ENCODE measurements at places on chromosomes 5 and 9.

GRCh38 chr5:54215233-54215736, 95.1 kb downstream of the ARL15 start:
- no peak for DNase-seq

DNA sequence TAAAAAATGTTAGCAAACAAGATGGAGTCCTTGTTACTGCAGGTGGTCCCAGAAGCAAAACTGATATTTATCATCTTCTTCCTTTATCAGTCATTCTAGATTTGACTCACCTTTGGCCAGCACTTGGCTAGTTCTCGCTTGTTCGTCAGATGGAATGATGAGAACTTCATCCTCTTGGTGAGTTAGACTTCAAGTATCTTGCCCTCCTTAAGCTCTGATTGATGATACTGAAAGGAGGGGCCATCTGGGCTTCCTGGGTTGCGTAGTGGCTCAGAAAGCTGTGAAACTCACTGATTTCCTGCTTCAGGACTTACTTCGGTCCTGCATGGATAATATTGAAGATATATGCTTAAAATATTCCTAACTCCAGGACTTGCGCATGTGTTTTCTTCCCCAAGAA, 1248.2 kb upstream of the CDH9 start:
- DNase-seq = no peak

- DNase-seq = no peak
Observed at GRCh38 chr9:114266969-114267368, 55.9 kb upstream of the ORM1 start.

DNA sequence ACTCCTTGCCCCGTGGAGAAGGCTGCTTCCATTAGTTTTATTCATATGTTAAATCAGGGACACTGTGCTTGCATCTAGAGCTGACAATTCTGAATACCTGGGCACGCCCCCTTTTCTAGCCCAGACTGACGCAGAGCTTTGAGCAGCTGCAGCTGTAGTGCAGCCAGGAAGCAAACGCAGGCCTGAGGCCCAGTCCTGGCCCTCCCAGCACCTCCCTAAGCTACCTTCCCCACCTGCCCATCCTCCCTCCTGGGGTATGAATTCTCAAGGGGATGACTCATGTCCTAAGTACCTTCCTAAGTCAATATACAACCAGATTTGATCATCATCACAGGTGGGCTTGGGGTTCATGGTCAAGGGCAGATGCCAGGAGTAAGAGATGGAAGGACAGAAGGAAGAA, 3.5 kb downstream of the PHF19 start:
- DNase-seq = no peak

DNA sequence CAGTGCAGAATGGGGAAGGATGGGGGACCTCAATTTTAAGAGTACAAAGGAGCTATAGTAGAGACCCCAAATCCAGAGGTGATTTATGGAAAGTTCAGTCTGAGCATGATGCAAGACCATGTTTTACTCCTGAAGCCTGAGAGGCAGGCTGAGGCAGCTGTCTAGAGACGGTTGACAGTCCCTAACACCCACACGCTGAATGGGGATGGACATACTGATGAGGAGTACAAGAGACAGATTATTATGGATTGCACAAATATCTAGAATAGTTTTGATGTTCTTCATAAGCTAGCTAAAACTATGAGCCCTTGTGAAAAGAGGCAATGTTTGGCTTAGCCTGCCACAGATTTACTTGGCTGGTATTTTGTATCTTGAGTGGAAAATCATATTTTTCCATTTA, 64.5 kb downstream of the PRR16 start:
- DNase-seq = no peak

GRCh38 chr9:105316703-105317102, 72.3 kb downstream of the SLC44A1 start:
- no peak for DNase-seq

DNA sequence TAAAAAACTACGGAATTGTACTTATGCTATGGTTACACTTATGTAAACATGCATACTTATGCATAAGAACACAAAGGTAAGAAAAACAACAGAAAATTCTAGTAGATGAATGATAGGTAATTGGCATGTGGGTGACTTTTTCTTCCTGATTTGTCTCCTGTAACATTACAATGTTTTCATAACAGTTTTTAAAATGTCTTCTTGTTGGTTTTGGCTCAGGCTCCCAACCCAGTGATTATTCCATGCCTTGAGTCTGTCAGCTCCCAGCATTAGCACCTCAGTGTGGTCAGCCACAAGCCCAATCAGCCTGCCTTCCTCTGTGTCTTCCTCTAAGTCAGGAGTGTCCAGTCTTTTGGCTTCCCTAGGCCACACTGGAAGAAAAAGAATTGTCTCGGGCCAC, 7.9 kb upstream of the FOXE1 start:
- DNase-seq = no peak

GRCh38 chr5:173785866-173786265, 102.3 kb upstream of the CPEB4 start:
- no peak for DNase-seq

DNA sequence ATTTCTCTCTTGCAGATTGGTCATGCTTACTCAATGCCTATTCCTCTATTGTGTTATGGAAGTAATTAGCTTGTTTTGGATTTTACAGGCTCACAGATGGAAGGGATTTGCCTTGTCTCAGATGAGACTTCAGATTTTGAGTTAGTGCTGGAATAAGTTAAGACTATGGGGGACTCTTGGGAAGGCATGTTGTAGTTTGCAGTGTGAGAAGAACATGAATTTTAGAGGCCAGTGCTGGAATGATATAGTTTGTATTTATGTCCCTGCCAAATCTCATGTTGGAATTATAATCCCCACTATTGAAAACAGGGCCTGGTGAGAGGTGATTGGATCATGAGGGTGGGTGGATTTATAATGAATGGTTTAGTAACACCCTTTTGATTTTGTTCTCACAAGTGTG, 6.1 kb upstream of the TUSC1 start:
- DNase-seq = no peak

GRCh38 chr5:93331863-93332262, 249.2 kb downstream of the NR2F1-AS1 start:
- no peak for DNase-seq

- DNase-seq = peak; percentile 86
Observed at GRCh38 chr5:154395407-154396106, 50.2 kb upstream of the SAP30L start.

GRCh38 chr5:154273963-154274827, 83.7 kb downstream of the GALNT10 start:
- DNase-seq = no peak

DNA sequence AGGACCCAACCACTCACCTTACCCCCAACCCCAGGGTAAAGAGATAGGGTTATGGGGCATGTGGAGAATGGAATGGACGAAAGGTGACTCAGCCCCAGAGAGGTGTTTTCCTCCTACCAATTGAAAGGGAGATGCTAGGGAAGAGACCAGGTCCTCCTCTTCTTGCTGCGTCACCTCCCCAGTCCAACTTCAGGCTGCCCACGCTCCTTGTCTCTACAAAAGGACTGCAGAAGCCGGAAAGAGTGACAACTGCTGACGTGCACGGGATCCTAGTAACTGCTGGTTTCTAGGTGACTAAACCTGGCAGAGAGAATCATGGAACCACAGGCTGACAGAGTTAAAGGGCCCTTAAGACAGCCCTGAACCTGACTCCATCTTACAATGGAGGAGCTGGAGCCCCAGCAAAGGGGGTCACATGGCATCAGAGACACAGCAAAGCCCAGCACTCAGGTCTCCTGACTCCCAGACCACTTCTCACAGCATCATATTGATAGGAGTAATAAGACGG, 2.2 kb downstream of the GPX3 start:
- no peak for DNase-seq

- DNase-seq = no peak
Observed at GRCh38 chr9:89179540-89179894, 899 bp upstream of the SHC3 start.

DNA sequence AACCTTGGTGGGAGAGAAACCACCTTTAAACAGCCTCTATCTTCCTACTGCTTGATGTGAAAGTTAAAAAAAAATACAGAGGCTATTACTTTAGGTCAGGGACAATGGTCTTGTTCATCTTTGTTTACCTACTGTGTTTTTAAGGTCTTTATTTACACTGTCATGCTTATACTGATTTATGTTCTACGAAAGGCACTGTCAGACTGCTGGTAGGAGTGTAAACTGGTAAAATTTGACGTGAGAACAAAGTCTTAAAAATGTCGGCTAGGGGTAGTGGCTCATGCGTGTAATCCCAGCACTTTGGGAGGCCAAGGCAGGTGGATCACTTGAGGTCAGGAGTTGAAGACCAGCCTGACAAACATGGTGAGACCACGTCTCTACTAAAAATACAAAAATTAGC, 42.1 kb upstream of the ELOVL7 start:
- DNase-seq = no peak

DNA sequence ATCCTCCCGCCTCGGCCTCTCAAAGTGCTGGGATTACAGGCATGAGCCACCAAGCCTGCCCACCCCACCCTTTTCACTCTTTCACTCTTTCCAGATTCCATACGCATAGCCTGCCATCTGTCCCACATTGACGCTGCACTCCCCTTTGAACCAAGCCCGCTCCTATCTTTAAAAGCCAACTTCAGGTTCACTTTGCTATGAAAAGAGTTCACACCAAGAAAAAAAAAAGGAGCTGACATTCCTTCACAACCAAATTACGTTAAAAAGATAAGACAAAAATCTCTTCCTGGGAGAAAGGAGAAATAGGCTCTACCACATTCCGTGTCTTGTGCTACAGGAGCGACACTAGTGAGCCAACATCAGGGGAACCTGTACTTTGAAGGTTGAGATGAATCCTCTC, 41.5 kb downstream of the DMRT1 start:
- DNase-seq = no peak

DNA sequence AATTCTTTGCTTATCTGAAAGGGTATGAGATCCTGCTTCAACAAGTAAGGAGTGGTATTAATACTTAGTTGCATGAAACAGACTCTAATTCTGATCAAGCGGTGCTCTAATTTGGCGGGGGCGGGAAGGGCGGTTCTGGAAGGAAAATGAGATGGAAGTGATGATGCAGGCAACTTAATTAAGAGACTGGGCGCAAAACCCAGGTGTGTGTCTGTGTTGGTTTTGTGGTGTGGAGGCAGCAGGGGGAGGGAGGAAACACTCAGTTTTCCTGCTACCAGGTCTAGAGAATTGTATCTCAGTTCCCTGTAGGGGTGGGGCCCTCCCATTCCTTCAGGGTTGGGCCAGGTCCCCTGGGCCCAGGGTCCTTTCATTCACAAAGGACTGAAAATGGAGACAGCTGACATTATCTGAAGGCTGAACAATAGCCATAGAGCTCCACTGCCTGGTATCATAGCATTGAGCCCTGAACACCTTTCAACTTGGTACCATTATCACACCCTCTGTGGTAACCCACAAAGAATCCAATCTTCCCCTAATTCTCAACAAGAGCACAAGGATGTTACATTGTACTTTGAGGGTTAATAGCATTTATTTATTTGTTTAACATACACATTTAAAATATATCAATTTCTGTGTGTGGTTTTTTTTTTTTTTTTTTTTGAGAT, 17.2 kb upstream of the C5orf47 start:
- DNase-seq = no peak

- no peak for DNase-seq
Observed at GRCh38 chr9:91948101-91948596, 1.9 kb downstream of the ROR2 start.

- no peak for DNase-seq
Observed at GRCh38 chr5:169112016-169112415, 188.9 kb downstream of the SLIT3 start.

All from NCI-H2081 (cell line).